GM18507 (cell line): ENCODE measurements at places on chromosomes 1 and 21.

DNA sequence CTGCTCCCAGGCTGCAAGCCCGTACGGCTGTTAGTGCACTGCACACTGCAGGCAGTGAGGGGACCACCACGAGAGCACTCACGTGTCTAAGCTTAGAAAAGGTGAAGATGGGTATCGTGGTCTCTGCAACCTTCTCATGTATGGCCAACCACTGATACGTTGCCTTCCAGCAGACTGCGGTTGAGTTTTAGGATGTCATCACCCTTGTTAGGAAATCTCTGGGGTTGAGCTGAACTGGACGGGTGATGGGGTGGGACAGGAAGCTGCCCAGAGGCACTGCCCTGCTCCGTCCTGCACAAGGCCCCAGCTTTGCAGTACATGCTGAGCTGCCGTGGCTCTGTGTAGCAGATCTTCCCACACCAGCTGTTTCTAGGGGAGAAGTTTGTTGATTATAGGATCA lies 43.3 kb downstream of the FAAP20 start:
- DNase-seq: no peak

DNA sequence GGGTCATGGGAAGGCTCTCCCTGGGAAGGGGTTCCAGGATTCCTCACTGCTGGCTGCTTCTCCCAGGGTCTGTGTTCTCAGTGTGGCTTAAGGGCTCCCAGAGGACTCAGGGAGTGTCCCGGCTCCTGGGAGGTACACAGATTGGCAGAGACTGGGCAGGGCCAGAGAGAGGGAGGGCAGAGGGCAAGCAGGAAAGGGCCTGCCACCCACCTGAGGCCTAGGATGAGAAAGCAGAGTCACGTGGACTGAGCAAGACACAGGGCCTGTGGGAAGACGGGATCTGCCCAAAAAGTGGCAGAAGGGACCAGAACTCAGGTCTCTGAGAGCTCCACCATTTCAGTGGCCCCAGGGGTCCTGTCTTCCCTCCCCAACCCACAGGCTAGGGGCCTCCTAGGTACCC lies 871 bp downstream of the SLFNL1 start:
- DNase-seq: no peak

DNA sequence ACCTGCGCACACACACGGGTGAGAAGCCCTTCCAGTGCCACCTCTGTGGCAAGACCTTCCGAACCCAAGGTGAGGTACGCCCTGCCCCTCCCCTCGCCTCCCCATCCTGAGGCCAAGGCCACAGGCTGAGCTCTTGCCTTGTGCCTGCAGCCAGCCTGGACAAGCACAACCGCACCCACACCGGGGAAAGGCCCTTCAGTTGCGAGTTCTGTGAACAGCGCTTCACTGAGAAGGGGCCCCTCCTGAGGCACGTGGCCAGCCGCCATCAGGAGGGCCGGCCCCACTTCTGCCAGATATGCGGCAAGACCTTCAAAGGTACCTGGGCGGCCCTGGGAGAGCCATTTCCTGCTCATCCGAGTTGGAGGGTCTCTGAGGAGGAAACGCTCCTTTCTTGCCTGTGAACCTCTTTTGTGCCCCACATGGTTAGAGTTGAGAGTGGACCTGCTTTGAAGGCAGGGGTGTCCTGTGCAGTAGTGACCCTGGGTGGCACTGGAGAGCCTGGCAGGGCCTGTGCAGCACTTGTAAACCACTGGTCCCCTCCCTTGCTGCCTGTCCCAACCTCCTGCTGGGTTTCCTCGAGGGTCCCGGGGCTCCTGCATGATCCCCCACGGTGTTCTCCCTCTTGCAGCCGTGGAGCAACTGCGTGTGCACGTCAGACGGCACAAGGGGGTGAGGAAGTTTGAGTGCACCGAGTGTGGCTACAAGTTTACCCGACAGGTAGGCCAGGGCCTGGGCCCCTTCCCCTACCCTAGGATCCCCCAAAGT lies 8.5 kb downstream of the ZBTB48 start:
- no peak for DNase-seq

DNA sequence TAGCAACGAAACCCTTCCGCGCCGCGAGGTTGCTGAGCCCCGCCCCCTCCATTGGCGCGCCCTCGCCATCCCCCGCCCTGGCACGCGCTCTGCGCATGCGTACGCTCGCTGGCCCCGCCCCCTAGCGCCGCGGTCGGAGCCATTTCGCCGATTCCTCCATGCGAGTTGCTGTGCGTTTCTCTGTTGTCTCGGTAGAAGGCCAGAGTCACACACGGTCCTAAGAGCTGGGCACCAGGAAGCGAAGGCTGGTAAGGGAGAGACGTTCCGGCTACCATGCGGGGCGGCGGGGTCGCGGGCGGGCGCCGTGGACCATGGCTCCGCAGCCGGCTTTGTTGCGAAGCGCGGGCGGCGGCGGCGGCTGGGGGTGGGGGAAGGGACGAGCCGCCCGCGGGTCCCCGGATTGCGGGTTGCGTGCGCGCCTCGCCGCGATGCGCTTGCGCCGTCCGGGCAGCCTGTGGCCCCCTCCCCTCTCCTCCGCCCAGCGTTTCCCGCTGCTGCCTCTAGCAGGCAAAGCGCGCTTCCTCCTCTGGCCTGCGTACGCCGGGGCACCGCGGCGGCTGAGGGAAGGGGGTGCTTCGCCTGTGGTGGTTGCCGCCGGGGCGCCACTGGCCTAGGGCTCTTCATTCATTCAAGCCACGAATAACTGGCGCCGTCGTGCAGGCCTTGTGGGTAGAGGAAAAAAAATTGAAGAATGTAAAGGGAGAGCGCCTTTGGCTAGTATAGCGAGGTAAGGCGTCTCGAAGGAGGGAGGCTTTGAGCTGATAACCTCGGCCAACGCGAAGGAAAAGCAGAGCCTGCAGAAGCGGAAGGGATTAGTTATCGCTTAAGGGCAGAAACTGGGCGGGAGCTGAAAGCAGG lies at the start of gene DHX9:
TSS of gene DHX9 (plus strand) at position 139 of the 858 bp plus-strand sequence. CDS start 3,220 bp downstream, outside the sequence.
- DNase-seq: peak; percentile 96
